Stimulated activated CD4-positive, alpha-beta T cell treated with anti-CD3 and anti-CD28 coated beads, Interleukin-4, amount 100 ng/mL, for 1 hour (primary cell): ENCODE measurements at places on chromosomes 13 and 19.

DNA sequence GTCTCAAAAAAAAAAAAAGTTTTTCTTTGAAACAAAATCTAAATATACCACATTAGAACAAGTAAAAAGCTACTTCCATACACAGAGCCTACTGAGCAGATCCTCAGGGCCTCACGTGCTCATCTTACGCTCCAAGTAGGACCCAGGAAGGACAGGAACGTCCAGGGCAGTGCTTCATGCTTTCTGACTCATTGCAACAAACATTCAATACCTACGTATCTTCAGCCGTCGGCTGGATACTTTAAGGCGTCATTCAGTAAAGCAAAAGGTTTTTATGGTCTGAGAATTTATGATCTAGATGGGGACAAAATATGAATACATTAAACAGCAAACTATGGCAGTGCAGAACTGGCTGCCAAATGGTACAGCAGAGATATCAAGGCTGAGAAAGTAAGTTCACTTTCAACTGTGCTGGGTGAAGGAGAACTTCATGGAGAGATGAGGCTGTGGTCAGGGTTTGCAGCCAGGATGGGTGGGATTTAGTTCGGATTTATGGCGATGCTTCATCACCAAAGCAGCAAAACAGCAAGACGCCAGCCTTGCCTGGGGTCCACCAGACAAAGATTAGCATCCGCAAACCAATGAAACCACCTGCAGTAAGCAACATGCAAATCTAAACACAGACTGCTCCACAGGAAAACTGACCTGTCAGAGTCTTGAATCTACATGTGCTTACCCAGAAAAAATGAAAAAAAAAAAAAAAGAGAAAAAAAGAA lies 20.5 kb downstream of the CARS2 start:
- no peak for DNase-seq

DNA sequence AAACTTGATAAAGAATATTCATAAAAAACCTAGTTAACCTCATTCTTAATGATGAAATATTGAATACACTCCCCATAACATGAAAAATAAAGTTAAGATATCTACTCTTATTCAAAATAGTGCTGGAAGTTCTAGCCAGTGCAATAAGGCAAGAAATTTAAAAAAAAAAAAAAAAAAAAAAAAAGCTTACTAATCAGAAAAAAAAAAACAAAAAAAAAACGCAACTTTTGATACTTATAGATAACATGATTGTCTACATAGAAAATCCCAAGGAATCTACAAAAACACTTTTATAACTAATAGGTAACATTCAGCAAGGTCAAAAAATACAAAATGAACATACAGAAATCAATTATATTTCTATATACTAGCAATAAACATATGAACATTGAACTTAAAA lies 515.6 kb downstream of the UQCRFS1 start:
- DNase-seq = no peak

GRCh38 chr19:55340784-55341147 lies 1.1 kb downstream of the KMT5C start:
- DNase-seq = peak; percentile 13

DNA sequence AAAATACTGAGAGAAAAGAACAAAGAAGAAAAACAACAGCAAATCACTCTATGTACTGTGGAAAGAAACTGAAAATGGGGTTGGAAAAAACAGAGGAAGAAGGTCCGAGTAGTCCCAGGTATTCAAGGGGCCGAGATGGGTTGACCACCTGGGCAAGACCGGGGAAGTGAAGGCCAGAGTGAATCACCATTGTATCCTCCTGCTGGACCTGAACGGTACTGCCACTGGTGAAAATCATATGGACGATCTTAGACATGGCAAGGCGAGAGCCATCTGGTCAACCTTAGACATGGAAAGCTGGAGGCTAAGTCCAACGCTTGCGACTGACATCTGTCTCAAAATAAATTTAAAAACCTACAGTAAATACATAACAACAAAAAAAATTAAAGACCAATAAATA lies 44.4 kb upstream of the ZNF91 start:
- no peak for DNase-seq

- DNase-seq = no peak
Measured at GRCh38 chr19:9057505-9058258, 29.2 kb upstream of the OR1M1 start.

GRCh38 chr19:43338530-43338929 lies 15.0 kb upstream of the CD177 start:
- DNase-seq = no peak
